MM.1S (cell line): ENCODE measurements at places on chromosomes 3 and 15.

GRCh38 chr15:25903024-25903581, 40.0 kb upstream of the ATP10A start:
- DNase-seq, result no peak
- H3K27ac ChIP-seq, result no peak overlapping the region
- no peaks in the 10 kb centered on the region for H3K36me3 ChIP-seq
- H3K27me3 ChIP-seq, result no peaks in the 10 kb centered on the region
- H3K4me3 ChIP-seq, result no peak overlapping the region

DNA sequence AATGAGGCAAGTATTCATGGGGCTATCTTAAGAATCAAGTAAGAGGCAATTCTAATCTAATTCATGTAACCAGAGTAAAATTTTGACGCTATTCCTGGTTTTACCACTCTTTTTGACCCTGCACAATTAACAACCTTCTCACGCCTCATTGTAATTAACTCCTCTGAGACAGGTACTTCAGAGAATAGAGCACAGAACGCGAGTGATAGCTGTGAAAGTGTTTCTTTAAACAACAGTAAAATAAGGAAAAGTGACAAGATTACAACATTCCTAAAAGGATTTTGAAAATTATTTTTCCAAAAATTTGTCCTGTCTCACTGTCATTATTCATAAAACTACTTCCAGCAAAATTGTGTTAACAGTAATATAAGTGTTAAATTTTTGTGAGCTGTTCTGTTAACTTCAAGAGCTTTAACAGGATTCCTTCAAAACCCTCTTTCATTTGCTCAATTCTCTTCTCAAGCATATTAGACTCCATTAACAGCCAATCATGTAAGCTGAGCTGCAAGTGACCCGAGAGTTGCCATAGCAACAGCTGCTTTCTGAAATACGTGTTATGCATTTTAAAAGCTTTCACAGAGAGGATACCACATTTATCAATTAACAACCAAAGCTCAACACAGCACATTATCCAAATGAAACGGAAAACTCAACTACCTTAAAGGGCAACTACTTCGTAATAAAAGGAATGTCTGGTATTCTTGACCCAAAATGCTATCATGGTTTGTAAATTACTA, 93.1 kb downstream of the STAG1 start:
- no peaks in the 10 kb centered on the region for H3K36me3 ChIP-seq
- H3K27me3 ChIP-seq, result no peaks in the 10 kb centered on the region
- H3K27ac ChIP-seq, result no peak overlapping the region
- H3K4me3 ChIP-seq, result no peak overlapping the region
- H3K4me1 ChIP-seq, result no peaks in the 10 kb centered on the region

- H3K4me3 ChIP-seq, result no peak overlapping the region
- no peaks in the 10 kb centered on the region for H3K4me1 ChIP-seq
- H3K27me3 ChIP-seq, result no peaks in the 10 kb centered on the region
- DNase-seq, result no peak
- H3K27ac ChIP-seq, result no peak overlapping the region
- no peaks in the 10 kb centered on the region for H3K36me3 ChIP-seq
Observed at GRCh38 chr15:38231436-38231835, 21.2 kb upstream of the SPRED1 start.

DNA sequence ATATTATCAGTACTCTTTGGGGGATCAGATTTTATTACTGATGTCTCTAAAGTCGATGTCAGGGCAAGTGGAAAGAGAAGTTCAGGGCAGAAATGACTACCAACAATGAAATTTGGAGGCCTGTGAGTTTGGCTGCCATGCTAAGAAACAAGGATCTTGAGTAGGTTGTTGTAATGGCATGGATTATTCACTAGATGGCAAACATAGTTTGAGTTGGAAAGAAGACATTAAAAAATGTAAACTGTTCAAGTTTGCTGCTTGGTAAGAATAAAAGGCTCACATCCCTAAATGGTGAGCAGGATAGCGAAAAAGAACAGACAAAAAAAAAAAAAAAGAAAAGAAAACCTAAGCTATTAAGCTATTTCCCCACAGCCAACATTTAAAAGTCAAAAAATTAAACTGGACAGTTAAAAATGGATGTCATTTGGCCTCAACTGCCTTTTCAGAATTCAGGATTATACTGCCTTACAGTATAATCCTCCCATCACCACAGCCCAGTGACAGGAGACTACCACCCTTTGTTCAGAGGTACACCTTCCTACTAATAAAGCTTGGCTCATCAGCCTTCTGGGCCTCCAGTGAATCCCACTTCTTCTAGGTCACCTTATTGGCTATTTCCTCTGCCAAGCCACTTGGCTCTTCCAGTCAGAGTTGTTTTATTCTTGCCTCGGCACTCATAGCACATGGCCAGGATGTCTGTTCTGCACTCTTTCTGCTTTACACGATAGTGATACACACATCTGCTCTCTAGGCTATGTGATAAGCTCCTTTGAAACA, 163.7 kb downstream of the PLD1 start:
- no peaks in the 10 kb centered on the region for H3K36me3 ChIP-seq
- H3K27ac ChIP-seq, result no peak overlapping the region
- no peaks in the 10 kb centered on the region for H3K27me3 ChIP-seq
- DNase-seq, result peak; percentile 65

- no peak overlapping the region for H3K27ac ChIP-seq
- no peaks in the 10 kb centered on the region for H3K27me3 ChIP-seq
- DNase-seq, result no peak
- H3K4me3 ChIP-seq, result no peak overlapping the region
Observed at GRCh38 chr3:19811689-19812088, 122.3 kb downstream of the EFHB start.

- H3K27me3 ChIP-seq, result no peaks in the 10 kb centered on the region
- DNase-seq, result no peak
- no peaks in the 10 kb centered on the region for H3K36me3 ChIP-seq
- H3K4me1 ChIP-seq, result no peaks in the 10 kb centered on the region
- no peak overlapping the region for H3K4me3 ChIP-seq
Observed at GRCh38 chr15:26869628-26870027, 2.8 kb downstream of the GABRA5 start.
